ENCODE measurements at places on chromosomes 3 and 15. TPM values are rescaled to one million over a fixed set of nuclear protein-coding genes. Genes with fewer than 3 reads are reported as not detected.

Gene MKRN2
- total RNA-seq = 22.2 TPM

DNA sequence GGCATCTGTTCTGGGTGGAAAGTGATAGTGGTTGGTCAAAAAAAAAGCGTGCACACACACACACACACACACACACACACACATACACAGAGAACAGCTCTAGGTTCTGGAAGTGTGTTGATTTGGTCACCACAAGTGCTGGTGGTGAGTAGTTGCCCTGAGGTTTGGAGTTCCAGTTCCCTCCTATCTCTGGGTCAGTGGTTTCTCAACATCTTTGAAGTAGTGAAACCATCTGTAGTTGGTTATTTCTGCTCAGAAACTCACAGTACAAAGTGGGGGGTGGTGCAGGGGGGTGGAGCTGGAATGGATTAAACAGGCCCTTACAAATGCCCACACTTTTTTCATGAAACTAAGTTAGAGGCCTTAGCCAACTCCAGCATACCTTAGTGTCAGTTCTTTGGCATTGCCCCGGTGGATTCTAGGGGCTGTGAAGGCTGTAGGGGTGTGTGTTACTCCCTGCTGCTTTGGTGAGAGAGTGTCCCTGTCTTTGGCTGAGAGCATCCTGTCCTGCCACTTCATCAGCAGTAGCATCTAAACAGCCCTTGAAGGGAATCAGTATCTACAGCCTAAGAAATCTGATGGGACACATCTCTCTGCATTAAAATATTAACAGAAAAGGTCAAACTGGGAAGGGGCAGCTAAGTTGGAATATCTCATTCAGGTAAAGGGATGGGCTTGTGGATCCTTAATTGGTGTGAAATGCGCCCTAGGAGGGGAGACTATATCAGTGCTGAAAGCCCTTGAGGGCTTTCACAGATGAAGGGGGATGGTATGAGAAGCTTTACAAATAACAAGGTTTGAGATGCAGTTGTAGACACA, 20.6 kb downstream of the SMAD3 start:
- H3K4me3 ChIP-seq = peak overlapping the region; percentile 59
- no peaks in the 10 kb centered on the region for H3K27me3 ChIP-seq
- H3K36me3 ChIP-seq = peaks cover 17% of the 10 kb centered on the region
- peak overlapping the region; percentile 95 for H3K27ac ChIP-seq
- no peak for DNase-seq

- H3K27me3 ChIP-seq = peaks cover 27% of the 10 kb centered on the region
- DNase-seq = no peak
- H3K4me3 ChIP-seq = peak overlapping the region; percentile 72
- H3K4me1 ChIP-seq = peaks cover 25% of the 10 kb centered on the region
- H3K27ac ChIP-seq = no peak overlapping the region
Measured at GRCh38 chr3:168250415-168250861, 154.7 kb upstream of the GOLIM4 start.

- no peaks in the 10 kb centered on the region for H3K4me1 ChIP-seq
- H3K27ac ChIP-seq = no peak overlapping the region
- no peak overlapping the region for H3K4me3 ChIP-seq
- H3K36me3 ChIP-seq = peaks cover 33% of the 10 kb centered on the region
- no peaks in the 10 kb centered on the region for H3K27me3 ChIP-seq
Measured at GRCh38 chr15:89149501-89150101, 61.3 kb downstream of the ABHD2 start.

Gene FBXO40
- total RNA-seq = not detected

Gene RHOV
- 0.27 TPM for total RNA-seq

DNA sequence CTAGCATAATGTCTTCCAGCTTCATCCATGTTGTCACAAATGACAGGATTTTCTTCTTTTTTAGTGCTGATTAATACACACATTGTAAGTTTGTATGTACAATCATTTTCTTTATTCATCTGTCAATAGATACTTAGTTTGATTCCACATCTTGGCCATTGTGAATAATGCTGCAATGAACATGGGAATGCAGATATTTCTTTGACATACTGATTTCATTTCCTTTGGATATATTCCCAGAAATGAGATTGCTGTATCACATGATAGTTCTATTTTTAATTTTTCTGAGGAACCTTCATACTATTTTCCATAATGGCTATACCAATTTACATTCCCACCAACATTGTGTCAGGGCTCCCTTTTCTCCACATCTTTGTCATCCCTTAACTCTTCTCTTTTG, 117.9 kb downstream of the MEIS2 start:
- H3K27ac ChIP-seq = no peak overlapping the region
- DNase-seq = no peak
- no peaks in the 10 kb centered on the region for H3K4me1 ChIP-seq
- H3K4me3 ChIP-seq = no peak overlapping the region

Gene HTR3C
- not detected for total RNA-seq

Gene OR5K3
- total RNA-seq = not detected

Measured in activated B cell treated with CpG ODN at 0.5 μM for 24 hours (primary cell).